Stimulated activated CD4-positive, alpha-beta T cell treated with anti-CD3 and anti-CD28 coated beads, Interleukin-4, amount 100 ng/mL, for 48 hours (primary cell): ENCODE measurements at places on chromosomes 11 and 22.

- DNase-seq, result no peak
Observed at GRCh38 chr11:117466966-117467365, 139.3 kb downstream of the CEP164 start.

GRCh38 chr11:102940714-102941588, 14.6 kb downstream of the MMP13 start:
- DNase-seq, result peak; percentile 3

- DNase-seq, result no peak
Observed at GRCh38 chr22:27911330-27911729, 7.7 kb downstream of the PITPNB start.

GRCh38 chr11:27694992-27695391, 5.3 kb downstream of the BDNF start:
- DNase-seq, result no peak

DNA sequence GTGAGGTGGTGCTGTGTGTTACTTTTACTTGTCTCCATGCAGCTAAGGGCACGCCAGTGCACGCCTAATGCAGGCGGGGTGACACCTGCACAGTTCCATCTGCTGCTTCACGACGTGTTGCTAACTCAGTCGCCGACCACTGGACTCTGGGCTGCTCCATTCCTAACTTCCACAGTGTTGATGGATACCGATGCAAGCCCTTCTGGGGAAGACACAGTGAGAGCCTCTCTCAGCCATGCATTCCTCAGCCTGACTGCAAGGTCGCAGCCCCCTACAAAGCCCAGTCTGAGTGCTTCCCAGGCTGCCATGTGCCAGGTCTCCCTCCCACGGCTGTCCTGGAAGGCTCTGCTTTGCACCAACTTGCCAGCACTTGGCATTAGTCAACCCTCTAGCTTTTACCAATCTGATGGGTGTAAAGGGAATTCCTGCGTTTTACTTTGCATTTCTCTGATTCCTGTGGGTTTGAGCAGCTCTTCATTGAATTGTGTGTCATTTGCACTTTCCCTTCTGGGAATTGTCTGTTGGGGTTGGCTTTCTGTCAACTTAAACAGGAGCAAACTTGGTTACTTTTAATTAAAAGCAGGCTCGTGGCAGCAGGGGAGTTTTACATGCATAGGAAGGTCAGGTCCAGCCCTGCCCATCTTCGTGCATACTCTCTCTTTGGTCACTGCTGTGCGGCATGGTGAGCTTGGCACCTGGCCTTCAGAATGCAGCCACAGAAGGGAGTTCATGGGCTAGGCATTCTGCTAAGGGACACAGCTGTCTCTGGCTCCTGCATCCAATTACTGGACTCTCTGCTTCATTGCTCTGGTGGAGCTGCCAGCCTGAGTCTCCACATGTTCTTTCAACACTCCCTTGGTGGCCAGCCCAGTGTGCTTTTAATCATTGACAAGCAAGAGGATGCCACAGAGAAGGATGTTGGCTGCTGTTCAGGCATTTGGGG, 34.6 kb upstream of the SHANK2 start:
- DNase-seq, result no peak

GRCh38 chr11:111604392-111605009, 2.3 kb downstream of the SIK2 start:
- DNase-seq, result no peak

DNA sequence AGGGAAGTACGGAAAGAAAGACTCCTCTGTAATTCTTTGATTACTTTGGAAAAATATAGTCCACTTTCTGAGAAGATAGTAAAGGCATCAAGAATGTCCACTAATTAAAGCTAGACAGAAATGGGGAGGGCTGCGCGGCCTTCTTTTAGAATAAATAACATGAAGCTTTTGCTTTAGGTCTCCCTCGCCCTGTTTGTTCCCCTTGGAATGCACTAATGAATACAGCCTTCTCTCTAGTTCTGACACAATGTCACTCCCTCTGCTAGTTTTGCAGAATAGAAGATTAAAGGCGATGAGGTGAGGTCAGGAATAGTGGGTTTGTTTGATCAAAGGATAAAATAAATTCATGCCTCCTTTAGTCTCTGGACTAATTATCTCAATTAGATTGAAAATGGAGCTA, 543.9 kb downstream of the OPCML start:
- DNase-seq, result no peak

DNA sequence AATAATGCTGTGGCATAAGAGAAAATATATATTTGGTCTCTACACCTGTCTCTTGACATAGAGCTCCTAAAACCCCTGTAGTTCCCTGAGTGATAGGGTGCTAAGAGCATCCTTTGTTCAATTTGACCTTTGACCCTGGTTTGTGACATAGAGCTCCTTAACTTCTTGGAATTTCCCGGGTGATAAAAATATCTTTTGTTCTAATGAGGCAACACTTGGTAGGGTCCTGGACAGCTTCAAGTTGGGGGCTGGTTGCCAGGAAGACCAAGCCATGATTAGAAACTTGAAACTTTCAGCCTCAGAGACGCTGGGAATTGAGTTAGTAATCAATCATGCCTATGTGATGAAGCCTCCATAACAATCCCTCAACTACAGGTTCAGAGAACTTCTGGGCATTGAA, 105.4 kb downstream of the CASP12 start:
- DNase-seq, result no peak

GRCh38 chr22:23079814-23080521, 9.6 kb downstream of the GNAZ start:
- no peak for DNase-seq

DNA sequence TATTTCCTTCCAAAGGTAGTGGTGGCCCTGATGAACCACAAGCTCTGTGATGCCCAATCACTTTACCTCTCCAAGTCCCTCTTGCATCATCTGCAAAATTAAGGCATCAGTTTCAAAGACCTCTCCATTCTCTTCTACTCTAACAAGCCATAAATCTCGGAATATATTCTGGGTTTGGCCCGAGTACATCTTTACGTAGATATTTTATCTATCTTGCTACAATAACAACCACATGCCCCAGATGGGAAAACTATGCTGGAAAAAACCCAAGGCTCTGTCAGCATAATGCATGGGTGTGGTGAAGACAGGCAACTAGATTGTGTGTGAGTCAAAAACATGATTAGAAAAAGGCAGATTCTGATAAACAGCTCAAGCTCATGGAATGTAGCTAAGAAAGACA, 228.2 kb upstream of the BLID start:
- no peak for DNase-seq

DNA sequence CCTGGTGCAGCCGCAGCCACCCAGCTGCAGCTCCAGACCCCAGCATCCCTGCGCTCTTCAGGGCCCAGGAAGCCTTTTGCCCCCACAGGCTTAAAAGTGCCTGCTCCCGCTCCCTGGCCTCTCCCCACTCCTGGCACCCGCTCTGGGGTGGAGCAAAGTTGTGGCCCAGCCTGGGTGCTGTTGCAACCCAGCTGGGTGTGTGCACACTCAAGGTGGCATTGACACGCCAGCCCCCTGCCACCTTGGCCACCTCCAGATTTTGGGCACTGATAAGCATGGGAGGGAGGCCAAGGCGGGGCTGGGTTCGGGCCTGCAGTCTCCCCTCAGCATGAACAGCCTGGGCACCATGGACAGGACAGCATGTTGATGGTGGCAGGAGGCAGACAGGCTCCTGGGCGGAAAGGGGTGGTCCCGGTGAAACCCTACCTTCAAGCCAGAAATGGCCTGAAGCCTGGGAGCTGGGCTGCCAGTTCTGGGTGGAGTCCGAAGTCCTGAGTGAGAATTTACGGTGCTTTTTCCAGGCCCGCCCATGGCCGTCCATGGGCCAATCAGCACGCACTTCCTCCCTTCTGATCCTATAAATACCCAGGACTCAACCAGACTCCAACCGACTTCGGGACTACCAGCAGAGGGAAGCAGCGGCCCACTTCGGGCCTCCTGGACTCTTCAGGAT, 23.6 kb upstream of the RNASEH2C start:
- DNase-seq, result no peak

DNA sequence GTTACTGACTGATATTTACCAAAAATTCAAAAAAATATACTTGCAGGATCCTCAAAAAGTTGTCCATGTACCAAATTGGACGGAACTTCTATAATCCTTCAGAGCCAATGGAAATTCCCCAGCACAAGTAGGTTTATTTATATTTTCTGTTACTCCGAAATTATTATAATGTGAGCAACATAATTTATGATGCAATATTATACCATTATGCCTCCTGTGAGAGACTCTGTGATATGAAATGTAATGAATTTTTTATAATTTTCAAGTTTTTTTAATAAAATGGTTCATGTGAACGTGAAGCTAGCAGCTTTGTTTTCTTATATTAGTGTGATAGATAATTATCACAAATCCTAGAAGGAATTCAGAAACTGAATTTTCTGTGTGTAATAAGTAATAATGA, 18.2 kb downstream of the PIWIL4 start:
- no peak for DNase-seq

GRCh38 chr11:122852074-122852795, 13.9 kb downstream of the CRTAM start:
- DNase-seq, result peak; percentile 10

DNA sequence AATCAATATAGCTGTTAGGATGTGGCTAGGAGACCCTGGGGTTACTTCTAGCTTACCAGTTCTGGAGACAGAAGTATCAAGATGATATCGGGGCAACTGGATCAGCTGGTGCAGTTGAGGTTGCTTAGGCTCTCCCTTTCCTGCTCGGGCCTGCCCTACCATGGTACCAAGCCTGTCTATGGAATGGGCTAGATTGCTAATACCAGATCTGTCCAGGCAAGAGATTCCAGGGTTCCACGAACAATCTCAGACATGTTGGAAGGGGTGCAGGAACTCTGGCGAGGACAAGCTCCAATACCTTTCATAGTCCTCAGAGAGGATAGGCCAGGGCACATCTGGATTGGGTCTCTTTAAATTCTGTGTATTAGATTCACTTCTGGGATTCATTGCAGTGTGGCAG, 53.8 kb downstream of the ADM start:
- DNase-seq, result no peak

DNA sequence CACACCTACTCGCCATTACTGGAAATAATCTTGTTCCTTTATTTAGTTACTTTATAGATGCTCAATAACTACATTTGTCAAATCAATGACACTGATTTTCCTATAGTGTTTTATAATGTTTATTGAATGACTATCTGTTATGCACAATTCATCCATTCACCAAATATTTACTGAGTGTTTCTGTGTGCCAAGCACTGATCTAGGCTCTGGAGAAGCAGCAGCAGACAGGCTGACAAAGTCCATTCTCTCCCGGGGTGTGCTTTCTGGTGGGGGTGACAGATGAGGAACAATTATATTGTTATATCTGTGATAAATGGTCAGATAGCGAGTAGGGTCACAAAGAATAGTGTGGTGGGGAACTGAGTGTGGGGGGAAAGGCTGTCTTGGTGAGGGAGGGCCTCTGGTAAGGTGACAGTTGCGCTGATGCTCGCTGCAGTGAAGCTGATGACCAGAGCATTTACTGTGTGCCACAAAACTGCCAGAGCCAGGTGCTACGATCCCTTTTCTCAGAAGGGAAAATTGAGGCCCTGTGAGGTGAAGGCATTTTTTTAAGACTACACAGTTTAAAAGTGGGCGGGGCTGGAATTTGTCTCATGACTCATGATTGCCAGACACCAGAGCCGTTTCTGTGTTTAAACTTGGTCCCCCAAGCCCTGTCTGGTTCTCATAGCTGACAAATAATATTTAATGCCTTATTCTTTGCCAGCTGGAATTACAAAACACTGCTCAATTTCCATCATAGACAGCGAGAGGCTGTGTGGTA, 10.2 kb downstream of the PACS1 start:
- peak; percentile 55 for DNase-seq
